ENCODE measurements at places on chromosomes 1 and 21. TPM values are rescaled to one million over a fixed set of nuclear protein-coding genes. Genes with fewer than 3 reads are reported as not detected.

LRRC38 gene
- total RNA-seq: not detected

SPATC1L gene
- 2.1 TPM for total RNA-seq

GTF2B gene
- 21.9 TPM for total RNA-seq

CNR2 gene
- total RNA-seq: 0.54 TPM

GRCh38 chr21:38796424-38796823 lies 9.3 kb upstream of the ETS2 start:
- no peak for DNase-seq

- DNase-seq: no peak
Observed at GRCh38 chr1:67683766-67684525, 1.1 kb upstream of the GADD45A start.

DNA sequence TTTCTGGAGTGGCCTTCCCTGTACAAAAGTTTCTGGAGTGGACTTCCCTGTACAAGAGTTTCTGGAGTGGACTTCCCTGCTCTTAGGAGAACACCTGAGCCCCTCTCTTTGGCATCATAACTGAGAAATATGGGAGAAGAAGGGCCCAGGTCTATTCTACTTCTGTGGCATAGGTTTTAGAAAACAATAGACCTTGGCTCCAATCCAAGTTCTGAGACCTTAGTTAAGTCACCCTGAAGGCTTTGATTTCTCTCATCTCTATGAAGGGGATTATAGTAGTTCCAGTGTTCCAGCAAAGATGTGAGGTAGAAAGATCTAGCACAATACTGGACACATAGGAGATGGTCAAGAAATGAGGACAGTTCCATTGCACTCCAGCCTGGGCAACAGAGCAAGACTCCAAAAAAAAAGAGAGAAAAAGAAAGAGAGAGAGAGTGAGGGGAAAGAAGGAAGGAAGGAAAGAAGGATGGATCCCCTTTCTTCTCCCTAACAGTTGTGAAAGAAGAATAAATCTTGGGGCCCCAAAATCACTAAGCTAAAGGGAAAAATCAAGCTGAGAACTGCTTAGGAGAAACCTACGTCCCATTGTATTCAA lies 13.3 kb upstream of the EIF4G3 start:
- DNase-seq: no peak

DNA sequence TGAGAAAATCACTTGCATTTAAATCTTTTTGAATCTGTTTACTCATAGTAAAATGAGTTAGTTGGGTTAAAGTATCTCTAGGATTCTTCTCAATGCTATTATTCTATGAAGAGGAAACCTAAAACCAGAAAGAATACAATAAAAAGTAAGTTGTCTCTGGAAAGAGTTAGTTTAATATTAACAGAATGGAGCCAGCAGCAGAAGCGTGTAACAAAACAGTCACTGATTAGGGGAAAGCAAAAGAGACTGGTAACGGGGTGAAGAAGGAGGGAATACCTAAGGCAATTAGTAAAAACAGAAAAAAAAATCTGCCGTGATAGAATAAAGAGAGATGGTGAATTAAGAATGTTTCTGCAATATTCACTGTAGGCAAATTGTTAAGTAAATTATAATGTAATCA lies 60.0 kb downstream of the NRDC start:
- no peak for DNase-seq

DNA sequence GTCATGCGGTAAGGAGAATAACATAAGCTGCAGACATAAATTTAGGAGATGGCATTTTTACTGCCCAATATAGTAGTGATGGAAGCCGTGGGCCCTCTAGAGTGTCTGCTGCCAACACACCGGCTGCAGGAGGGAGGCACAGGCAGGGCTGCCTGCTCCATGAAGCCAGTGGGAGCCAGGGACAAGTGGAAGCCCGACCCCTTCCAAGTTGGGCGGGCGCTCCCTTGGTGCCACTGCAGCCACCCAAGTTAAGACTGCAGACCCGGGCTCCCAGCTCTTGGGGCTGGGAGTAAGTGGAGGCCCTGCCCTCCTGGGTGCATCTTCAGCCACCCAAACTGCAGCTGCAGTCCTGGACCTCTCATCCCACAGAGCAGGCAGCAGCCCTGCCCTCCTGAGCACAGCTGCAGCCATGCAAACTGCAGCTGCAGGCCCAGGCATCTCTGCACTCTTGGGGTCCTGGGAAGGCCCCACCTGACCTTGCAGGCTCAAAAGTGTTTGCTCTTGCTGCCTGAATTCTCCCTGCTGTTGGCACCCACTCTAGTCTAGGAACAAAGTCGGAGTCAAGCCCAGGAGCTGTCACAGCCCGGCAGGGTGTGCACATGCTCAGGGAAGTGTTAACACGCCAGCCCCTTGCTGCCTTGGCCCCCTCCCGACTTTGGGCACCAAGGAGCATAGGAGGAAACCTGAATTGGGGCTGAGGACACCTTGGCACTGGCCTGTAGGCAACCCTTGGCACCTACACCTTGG lies 437.2 kb upstream of the PRMT6 start:
- DNase-seq: no peak

DNA sequence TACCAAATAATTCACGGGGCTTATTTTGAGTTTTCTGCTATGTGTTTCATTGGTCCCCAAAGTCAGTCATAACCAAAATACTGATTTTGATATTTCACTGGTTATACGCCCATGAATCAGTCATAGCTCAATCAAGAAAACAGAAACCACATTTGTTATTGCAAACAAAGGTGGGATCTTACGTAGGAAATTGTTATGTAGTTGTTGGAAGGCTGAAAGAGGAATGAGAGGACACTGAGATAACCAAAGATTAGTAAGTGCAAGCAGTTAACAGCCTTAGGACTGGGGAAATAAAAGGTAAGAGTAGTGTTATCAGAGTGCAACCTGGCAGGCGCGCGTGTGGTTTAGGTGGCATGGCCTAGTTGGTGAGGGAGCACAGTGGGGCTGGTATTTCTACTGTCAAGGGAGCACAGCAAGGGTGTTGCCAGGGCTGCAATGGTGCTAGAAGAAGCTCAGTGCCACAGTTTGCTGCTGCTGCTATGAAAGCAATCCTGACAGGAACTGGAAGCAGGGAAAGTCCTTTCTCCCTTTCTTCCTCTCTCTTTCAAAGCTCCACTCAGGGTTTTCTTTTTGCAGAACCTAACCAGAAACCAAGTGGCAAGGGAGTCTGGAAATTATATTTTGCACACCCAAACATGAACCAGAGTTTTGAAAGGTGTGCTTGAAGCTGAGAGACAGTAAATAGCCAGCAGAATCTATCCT lies 33.7 kb downstream of the RTCA start:
- DNase-seq: no peak

- DNase-seq: no peak
Observed at GRCh38 chr1:110390692-110391245, at the start of gene SLC16A4. TSS of gene SLC16A4 (minus strand) at chr1:110391026. CDS start at chr1:110389323, 1,703 bp downstream.

Measured in Peyer's patch (tissue), 4 donors.